ENCODE measurements at places on chromosomes 6 and 20.

DNA sequence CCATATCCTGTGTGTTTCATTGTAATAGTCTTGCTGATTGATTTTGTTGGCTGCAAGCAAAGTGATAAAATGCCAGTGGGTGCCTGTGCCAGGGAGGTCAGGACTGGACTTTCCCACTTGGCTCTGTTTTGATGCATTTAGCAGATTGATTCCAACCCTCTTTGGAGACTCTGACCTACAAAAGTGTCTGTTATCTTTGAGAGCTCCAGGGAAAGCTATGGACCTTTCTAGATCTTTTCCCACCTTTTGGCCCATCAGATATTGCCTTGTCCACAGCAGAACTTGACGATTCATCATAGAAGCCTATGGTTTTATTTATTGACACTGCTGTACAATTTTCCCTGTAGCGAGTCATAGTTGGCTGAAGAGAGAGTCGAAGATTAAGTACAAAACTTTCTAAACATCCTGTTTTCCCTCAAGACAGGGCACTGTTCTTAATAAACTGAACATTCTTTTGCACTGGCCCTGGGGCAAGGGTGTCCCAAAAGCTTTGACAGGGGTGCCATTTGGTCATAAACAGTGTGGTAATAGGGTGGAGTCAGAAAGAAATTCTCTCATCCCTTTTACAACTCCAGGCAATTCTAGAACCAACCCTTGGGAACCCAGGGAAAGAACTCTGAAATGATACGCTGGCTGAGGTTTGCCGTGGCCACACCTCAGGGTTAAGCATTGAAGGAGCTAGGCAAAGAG is 53.7 kb downstream of the E2F3 start:
- H3K27me3 ChIP-seq, result no peaks in the 10 kb centered on the region
- no peak overlapping the region for H3K27ac ChIP-seq
- no peaks in the 10 kb centered on the region for H3K4me1 ChIP-seq
- no peak for DNase-seq
- no peak overlapping the region for H3K4me3 ChIP-seq

- H3K4me1 ChIP-seq, result peaks cover 19% of the 10 kb centered on the region
- peaks cover 6% of the 10 kb centered on the region for H3K27me3 ChIP-seq
- DNase-seq, result peak; percentile 82
- peak within 1 kb of the TSS; percentile 54 for H3K4me3 ChIP-seq
- peaks cover 19% of the 10 kb centered on the region for H3K36me3 ChIP-seq
Measured at GRCh38 chr20:63969838-63970713, at the start of gene ZNF512B. Gene ZNF512B (minus strand): TSS chr20:63969930. CDS start chr20:63967950, 1,980 bp downstream.

GRCh38 chr6:135094403-135094821 is 39.8 kb upstream of the HBS1L start:
- DNase-seq, result no peak

DNA sequence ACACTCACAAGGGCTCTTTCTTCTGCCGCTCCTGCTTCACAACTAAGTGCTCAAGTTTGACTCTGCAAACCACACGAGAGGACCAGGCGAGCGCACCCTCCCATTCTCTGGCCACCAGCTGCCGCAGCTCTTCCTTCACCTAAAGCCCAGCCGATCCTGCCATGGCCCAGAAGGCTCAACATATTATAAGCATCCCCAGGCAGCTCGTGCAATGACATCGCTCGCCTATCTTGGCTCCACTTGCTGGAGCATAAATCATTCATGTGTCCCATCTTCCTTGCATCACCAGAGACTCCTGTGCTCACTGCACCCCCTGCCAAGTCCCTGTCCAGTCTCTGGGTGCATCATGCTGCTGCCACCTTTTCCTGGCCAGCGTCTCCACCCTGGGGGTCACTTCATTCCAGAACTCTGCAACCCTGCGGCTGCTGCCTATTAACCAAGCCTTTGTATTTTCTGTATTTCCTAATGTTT is 59.0 kb downstream of the PSMG4 start:
- no peak overlapping the region for H3K4me3 ChIP-seq
- no peak for DNase-seq
- no peaks in the 10 kb centered on the region for H3K4me1 ChIP-seq
- H3K27me3 ChIP-seq, result no peaks in the 10 kb centered on the region
- H3K36me3 ChIP-seq, result no peaks in the 10 kb centered on the region
- H3K27ac ChIP-seq, result no peak overlapping the region

DNA sequence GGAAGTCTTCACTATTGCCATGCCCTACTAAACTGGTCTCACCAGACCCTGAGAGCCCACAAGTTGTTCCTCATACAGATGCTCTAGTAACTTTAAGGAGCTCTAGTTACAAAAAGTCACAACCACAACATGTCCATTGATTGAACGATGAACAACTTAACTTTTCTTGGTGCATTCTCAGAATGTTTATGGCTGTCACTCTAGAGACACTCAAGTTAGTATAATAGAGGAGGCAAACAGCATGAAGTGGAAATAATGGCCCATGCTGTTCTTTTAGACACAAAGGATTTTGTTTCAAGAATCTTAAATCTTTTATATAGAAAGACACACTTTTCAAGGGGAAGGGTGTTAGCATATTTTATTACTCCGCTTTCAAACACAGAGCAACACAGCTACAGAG is 934.4 kb downstream of the HACE1 start:
- no peaks in the 10 kb centered on the region for H3K27me3 ChIP-seq
- no peaks in the 10 kb centered on the region for H3K4me1 ChIP-seq
- H3K27ac ChIP-seq, result no peak overlapping the region
- no peak overlapping the region for H3K4me3 ChIP-seq
- no peak for DNase-seq

Measured in left lung (tissue), 14 donors.